ENCODE measurements at places on chromosomes 3 and 15.

GRCh38 chr3:140292170-140292569, 357.2 kb downstream of the CLSTN2 start:
- no peak for DNase-seq

DNA sequence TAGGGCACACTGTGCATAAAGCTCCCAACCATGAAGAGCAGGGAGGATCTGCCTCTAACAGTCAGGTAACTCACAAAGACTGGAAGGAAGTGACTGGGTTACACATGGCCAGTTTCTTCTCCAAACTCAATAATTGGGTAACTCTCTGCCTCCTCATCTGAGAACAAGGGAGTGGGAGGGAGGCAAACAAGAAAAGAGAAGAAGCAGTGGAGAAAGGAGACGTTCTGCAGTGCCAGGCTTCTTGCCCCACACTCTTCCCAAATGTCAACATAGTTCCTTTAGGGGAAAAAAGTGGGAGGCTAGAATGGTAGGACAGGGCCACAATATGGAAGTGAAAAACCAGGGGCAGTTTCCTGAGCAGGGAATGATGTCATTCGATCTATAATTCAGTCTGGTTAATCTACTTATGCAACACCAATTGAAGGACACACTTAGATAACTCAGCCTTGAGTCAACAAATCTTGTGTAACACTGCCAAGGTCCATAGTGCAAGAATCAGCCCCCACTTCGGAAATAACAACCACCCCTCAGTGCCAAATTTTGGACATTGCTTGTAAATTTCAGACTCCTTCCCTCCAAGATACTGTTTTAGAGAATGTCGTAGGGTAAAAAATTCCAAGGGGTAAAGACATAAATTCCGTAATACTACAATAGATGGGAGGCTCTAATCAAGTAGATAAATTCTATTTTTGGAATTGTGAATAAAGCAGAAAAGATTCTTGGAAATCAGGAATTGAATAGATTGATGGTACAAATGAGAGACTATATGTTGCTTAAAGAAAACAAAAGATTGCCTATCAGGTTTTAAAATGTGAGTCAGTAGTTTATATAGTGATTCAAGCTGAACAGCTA, 143.0 kb downstream of the LPP start:
- DNase-seq: peak; percentile 15

DNA sequence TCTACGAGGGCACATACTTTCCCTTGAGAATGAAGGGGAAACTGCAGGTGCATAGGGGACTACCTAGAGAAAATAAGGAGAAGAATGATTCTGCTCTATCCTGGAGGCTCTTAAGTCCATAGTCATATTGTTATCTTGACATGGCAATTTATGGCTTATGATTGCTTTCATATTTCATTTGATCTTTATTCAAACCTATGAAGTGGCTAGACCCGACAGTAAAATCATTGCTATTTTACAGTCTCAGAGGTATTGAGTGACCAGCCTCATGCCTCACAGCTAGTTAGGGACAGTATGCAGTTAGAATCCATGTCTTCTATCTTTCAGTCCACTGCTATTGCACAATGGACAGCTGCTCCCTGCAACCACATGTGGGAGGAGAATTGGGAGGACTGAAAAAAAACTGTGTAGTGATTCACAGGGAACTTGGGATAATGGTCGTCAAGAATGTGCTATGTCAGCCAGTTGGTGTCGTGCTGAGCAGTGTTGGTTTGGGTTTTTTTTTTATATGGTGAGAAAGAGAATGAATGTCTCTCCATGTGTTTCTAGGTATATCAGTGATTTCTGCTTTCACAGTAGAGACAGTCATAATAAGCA, 63.2 kb upstream of the SPPL2A start:
- DNase-seq: peak; percentile 77

- peak; percentile 94 for DNase-seq
Measured at GRCh38 chr3:4977853-4978203, 1.4 kb upstream of the BHLHE40 start.

DNA sequence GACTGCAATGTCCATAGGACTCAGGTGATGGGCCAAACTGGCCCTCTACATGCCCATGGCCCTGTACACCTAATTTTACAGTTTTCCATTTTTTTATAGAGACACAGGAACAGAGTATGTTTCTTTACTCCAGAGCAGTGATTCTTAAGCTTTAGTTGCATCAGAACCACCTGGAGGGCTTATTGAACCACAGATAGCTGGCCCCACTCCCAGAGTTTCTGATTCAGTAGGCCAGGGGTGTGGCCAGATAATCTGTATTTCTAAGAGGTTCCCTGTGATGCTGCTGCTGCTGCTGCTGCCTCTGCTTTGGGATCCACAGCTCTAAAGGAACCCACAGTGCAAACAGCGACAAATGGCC, 5.1 kb downstream of the RBP1 start:
- DNase-seq: peak; percentile 27

GRCh38 chr15:99986297-99987118, 253.3 kb upstream of the LYSMD4 start:
- peak; percentile 92 for DNase-seq

- DNase-seq: no peak
Measured at GRCh38 chr3:5485427-5485826, 297.9 kb downstream of the EDEM1 start.

DNA sequence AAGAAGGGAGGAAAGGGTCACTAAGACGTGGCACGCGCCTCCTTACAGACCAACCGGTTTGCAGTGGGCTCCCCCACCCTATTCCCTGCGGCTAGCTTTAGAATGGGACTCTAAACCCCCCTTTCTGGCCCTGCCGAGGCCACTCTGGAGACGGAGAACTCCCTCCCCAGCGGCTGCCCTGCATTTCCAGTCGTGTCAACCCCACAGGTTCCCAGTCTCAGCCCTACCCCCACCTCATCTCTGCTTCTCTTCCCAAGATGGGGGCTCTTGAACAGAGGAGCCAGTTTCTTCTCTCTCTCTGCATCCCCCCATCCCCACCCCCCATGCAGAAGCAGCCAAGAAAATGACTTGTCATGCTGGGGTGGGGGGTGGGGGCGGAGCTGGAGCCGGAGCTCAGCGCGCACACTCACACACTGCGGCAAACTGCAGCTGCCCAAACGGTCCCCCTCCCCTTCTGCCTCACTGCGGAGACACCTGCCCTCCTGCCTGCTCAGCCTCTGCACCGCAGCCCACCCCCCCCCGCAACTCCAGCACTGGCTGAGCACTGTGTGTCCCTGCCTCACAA, 871 bp downstream of the MAP1A start:
- peak; percentile 76 for DNase-seq

DNA sequence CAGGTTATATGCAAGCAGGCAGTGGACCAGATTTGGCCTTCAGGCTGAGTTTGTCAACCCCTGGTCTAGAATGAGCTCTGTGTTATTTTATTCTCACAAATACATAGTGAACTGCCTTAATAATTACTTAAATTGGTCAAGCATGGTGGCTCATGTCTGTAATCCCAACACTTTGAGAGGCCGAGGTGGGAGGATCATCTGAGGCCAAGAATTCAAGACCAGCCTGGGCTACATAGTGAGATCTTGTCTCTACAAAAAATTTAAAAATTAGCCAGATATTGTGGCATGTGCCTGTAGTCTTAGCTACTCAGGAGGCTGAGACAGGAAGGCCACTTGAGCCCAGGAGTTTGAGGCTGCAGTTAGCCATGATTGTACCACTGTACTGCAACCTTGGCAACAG, 15.0 kb downstream of the PLS1 start:
- DNase-seq: no peak

DNA sequence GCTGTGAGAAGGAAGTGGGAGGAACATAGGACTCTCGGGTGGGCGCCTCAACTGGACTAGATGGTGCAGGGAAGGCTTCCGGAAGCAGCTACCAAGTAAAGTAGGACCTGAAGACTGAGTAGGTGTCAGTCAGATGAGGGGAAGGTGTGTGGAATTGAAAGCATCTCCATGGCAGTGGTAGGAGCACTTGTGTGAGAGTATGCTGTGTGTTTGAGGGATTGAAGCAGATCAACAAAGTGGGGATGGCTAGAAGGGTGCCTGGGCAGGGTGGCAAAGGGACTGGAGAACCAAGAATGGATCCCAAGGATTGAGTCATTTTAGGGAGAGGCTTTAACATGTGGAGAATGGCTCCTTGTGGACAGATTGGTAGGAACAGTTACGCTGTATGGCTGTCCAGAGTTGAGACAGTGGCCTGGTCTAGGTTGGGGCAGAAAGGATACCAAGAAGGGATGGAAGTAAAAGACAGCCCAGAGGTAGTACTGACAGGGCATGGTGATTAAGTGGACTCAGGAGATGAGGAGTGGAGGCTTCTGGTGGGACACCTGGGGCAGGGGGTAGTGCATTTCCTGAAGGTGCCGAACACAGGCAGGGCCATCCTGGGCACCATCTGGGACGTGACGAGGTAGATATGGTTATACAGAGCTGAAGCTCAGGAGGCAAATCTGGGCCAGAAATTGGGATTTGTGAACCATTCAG, 1.5 kb downstream of the UQCC5 start:
- DNase-seq: no peak

- no peak for DNase-seq
Measured at GRCh38 chr3:136937851-136938250, 19.9 kb upstream of the IL20RB start.

DNA sequence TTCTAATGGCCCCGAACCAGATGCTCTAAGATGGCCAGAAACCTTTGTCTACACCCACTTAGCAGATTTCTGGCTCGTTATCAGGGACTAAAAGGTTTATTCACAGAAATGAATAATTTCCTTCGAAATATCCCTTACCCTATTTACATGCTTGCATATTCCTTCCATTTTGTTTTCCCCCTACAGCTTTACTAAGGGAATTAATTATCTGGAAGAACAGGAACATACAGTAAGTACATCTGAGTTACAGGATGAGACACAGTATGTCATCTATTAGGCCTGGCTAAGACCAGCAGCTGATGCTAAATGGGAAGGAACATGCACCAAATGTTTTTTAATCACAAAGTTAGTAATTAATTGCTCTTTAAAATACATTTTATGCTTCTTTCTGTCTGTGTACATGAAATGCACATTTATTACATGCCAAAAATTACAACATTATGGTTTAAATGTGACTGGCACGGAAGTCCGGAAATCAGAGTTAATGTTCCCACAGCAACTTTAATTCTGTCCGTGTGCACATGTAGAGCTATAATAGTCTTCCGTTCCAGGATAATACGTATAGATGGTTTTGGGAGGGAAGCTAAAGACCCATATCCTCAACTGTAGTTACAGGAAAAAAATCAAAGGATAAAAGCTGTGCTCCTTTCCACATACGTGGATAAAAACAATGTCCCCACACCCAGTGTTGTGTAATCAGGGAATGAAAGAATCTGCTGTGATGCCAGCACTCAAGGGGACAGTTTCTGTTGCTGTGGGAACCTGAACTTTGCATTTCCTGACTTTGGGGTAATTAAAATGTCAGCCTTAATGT, 82.0 kb downstream of the TIGIT start:
- DNase-seq: no peak

GRCh38 chr3:99875929-99876841, 58.5 kb downstream of the CMSS1 start:
- peak; percentile 86 for DNase-seq

Measured in OCI-M1 (cell line).